ENCODE measurements at places on chromosomes 1 and 21. TPM values are rescaled to one million over a fixed set of nuclear protein-coding genes. Genes with fewer than 3 reads are reported as not detected.

CRP gene
- not detected for total RNA-seq

RAP1GAP gene
- total RNA-seq: 1.2 TPM

OR2T11 gene
- total RNA-seq: not detected

RGS18 gene
- total RNA-seq: not detected

SPRR3 gene
- total RNA-seq: not detected

SESN2 gene
- 101 TPM for total RNA-seq

All from activated T-cell treated with anti-CD3 and anti-CD28 coated beads, Interleukin-2, amount 50 U/mL, for 72 hours (primary cell).